ENCODE measurements at places on chromosomes 5 and 9.

DNA sequence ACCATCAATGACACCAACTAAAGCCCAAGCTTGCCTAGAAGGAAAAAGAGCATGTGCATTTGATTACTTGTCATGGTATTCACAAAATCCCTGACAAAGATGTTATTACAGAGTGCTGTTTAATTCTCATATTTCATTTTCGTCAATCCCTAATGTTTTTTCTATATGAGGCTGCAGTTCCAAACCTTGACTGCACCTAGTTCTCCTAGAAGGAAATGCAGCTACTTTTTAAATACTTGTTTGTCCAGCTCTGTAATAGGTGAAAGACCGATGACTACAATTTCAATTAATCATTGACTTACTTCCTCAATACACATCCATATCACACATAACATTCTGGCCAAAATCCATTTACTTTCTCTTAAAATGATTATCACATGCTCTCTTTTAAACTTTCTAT is 28.1 kb downstream of the CEMIP2 start:
- H3K4me3 ChIP-seq, result no peak overlapping the region
- H3K4me1 ChIP-seq, result no peaks in the 10 kb centered on the region
- DNase-seq, result no peak

GRCh38 chr5:113524927-113525326 is 11.4 kb downstream of the YTHDC2 start:
- peak; percentile 34 for DNase-seq
- H3K4me1 ChIP-seq, result no peaks in the 10 kb centered on the region
- no peak overlapping the region for H3K27ac ChIP-seq
- H3K27me3 ChIP-seq, result no peaks in the 10 kb centered on the region
- no peaks in the 10 kb centered on the region for H3K36me3 ChIP-seq

GRCh38 chr9:132942541-132943182 is 1.8 kb downstream of the TSC1 start:
- H3K27ac ChIP-seq, result no peak overlapping the region
- H3K27me3 ChIP-seq, result 0 out of 2 replicates have a peak, but pooled peaks cover 2% of the 10 kb centered on the region
- H3K4me1 ChIP-seq, result peaks cover 25% of the 10 kb centered on the region
- H3K36me3 ChIP-seq, result no peaks in the 10 kb centered on the region
- DNase-seq, result no peak
- peak overlapping the region; percentile 96 for H3K4me3 ChIP-seq

GRCh38 chr9:124339603-124340146 is 75.6 kb downstream of the PSMB7 start:
- H3K27ac ChIP-seq, result no peak overlapping the region
- no peaks in the 10 kb centered on the region for H3K27me3 ChIP-seq
- no peak for DNase-seq
- H3K36me3 ChIP-seq, result no peaks in the 10 kb centered on the region
- no peak overlapping the region for H3K4me3 ChIP-seq

- DNase-seq, result no peak
- H3K27ac ChIP-seq, result no peak overlapping the region
- H3K4me3 ChIP-seq, result no peak overlapping the region
- H3K27me3 ChIP-seq, result no peaks in the 10 kb centered on the region
- no peaks in the 10 kb centered on the region for H3K4me1 ChIP-seq
- H3K36me3 ChIP-seq, result no peaks in the 10 kb centered on the region
Observed at GRCh38 chr5:17249029-17249634, 31.7 kb downstream of the BASP1 start.

- H3K27ac ChIP-seq, result no peak overlapping the region
- no peak overlapping the region for H3K4me3 ChIP-seq
- no peaks in the 10 kb centered on the region for H3K36me3 ChIP-seq
Observed at GRCh38 chr5:85681871-85682270, 935.9 kb upstream of the COX7C start.

GRCh38 chr9:133054194-133054890 is 7.4 kb upstream of the CEL start:
- H3K4me1 ChIP-seq, result peaks cover 11% of the 10 kb centered on the region
- DNase-seq, result no peak
- H3K36me3 ChIP-seq, result no peaks in the 10 kb centered on the region
- H3K4me3 ChIP-seq, result no peak overlapping the region
- no peak overlapping the region for H3K27ac ChIP-seq
- no peaks in the 10 kb centered on the region for H3K27me3 ChIP-seq

DNA sequence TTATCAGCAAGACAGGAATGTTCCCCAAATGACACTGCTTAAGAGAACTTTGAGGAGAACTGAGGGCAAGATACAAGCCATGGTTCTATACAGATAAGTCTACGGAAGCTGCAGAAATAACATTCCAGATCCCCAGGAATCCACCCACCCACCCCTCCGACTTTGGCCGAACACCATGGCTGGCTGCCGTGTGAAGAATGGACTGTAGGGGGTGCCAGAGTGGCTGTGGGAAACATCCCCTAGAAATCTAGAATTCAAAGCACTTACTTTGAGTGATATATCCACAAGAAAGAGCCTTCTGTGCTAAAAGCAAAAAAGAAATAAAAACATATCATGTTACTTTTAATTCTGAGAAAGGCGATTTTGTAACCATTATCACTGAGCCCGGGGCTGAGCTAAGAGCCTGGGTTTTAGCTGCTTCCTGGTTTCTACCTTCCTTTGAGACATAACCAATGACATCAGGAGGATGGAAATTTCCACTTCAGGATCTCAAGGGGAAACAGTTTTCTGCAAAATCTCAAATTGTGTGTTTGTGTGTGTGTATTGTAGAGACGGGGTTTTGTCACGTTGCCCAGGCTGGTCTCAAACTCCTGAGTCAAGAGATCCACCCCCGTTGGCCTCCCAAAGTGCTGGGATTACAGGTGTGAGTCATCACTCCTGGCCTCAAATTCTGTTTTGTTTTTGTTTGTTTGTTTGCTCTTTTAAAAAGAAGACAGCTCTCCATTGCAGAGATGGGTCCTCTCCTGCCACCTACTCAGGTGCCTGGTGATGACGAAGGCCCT is 36.4 kb downstream of the GGTA1 start:
- no peaks in the 10 kb centered on the region for H3K27me3 ChIP-seq
- no peaks in the 10 kb centered on the region for H3K4me1 ChIP-seq

DNA sequence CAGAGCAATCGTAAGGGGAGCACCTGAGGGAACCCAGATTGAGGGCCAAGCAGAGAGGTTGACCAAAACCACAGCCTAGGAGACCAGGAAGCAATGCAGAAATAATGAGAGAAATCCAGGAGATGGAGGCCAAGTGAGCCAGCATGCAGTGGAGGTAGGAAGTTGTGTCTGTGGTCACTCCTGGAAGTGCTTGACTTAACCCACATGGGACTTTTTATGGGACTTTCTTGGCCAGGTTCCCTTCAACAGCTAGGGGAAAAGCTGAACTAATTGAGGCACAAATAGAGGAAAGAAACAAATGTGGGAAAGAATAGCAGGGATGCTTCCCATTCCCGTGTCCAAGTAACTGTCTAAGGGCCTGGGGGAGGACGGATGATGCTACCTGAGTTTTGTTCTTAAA is 293.2 kb upstream of the CLINT1 start:
- no peaks in the 10 kb centered on the region for H3K27me3 ChIP-seq
- no peak overlapping the region for H3K27ac ChIP-seq
- no peak for DNase-seq
- no peaks in the 10 kb centered on the region for H3K36me3 ChIP-seq

DNA sequence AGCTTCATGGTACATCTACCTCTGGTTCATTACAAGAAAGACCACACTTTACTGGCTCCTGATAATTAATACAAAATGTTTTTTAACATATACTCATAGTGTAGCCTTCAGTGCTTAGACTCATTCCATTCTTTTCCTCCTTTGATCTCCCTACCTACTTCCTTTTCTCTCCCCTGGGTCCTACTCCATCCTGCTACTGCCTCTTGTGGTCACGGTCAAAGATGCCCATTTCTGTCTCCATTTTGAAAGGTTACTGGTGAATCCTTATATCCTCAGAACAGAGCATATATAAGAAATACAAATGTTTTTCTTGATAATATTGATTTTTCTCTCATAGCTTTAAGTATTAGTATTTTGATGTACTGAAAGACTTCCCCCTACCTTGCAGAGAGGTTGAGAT is 375.9 kb downstream of the ARRDC3 start:
- DNase-seq, result no peak
- no peaks in the 10 kb centered on the region for H3K27me3 ChIP-seq
- H3K4me1 ChIP-seq, result no peaks in the 10 kb centered on the region
- no peak overlapping the region for H3K27ac ChIP-seq
